ENCODE measurements at places on chromosomes 6 and 20. TPM values are rescaled to one million over a fixed set of nuclear protein-coding genes. Genes with fewer than 3 reads are reported as not detected.

The INSM1 gene
- total RNA-seq, result not detected

DNA sequence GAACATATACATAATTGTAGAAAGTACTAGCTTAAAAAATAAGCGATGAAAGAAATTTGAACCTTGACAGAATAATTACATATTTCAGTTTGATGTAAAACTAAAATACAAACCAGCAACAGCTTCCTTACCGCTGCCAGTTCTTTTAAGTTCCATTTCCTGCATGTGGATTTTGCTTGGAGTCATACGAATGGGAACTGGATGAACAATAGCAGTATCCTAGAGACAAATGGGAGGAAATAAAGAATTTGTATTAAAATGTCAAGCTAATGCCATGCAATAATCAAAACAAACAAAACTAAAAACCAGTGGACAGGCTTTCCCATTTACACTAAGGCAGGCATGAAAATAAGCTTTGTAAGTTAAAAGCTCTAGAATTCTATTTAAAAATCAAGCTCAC, 67.1 kb downstream of the REPS1 start:
- DNase-seq, result no peak

DNA sequence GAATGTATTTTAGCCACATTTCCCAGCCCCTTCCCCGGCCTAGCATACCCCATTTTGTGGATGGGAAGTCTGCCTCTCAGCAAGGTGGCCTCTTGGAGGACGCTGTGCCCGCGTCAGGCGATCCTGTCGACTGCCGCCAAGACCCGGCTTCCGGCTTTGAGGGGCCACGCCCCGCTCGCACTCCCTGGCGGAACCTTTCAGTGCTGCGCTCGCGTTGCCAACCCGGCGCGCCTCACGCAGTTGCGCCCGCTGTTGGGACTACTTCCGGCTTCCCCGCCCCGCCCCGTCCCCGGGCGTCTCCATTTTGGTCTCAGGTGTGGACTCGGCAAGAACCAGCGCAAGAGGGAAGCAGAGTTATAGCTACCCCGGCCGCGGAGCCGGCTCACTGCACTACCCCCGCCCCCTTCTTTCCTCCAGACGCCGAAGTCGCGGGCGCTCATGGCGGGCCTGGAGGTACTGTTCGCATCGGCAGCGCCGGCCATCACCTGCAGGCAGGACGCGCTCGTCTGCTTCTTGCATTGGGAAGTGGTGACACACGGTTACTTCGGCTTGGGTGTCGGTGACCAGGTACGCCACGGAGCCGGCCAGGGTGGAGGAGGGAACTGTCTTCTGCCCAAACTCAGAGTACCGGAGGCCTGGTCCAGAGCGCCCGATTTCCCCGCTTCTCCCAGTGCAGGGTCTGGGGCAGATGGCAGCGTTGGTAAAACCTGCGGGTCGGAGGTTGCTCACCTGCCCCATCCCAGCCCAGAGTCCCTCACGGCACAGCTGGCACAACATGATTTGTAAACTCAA, at the start of gene PSMF1:
Gene PSMF1, plus strand, starts transcription at position 267 of the 792 bp plus-strand sequence. Its CDS starts 172 bp downstream, at position 439.
- DNase-seq, result peak; percentile 62

DNA sequence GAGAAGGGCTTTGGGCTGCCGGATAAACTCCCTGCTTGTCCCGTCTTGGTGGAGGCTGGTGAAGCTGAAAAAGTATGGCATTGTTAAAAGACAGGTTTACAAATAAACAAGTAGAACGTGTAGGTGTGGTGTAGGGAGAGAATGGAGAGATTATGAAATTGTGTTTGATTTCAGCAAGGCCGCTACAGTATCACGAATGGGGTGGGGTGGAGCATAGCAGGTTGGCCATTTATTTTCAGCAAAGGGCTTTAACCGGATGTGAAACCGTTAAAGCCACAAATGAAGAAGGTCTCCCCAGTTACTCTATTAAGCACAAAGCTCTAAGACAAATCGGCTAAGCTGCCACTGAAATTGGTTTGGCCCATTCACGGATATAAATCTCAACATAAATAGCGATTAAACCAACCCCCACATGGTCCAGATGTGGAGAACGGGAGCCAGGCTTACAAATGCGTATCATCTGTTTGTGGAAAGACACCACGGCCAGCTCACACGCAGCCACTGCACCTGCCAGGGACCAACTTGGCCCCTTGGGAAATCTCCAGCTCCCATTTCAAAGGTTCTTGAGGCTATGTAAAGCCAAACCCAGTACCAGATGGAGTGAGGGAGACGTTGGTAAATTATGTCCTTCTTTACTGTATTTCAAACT, 94.0 kb downstream of the ZMYND8 start:
- DNase-seq, result no peak

DNA sequence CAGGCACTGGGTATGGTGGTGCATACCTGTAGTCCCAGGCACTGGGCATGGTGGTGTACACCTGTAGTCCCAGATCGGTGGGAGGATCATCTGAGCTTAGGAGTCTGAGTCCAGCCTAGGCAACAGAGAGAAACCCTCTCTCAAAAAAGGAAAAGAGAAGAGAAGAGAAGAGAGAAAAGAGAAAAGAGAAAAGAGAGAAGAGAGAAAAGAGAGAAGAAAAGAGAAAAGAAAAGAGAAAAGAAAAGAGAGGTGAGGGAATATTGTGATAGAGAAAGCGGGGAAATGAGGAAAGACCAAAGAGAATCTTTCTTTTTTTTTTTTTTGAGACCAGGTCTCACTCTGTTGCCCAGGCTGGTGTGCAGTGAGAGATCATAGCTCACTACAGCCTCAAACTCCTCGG, 108.7 kb downstream of the ARHGAP18 start:
- no peak for DNase-seq

DNA sequence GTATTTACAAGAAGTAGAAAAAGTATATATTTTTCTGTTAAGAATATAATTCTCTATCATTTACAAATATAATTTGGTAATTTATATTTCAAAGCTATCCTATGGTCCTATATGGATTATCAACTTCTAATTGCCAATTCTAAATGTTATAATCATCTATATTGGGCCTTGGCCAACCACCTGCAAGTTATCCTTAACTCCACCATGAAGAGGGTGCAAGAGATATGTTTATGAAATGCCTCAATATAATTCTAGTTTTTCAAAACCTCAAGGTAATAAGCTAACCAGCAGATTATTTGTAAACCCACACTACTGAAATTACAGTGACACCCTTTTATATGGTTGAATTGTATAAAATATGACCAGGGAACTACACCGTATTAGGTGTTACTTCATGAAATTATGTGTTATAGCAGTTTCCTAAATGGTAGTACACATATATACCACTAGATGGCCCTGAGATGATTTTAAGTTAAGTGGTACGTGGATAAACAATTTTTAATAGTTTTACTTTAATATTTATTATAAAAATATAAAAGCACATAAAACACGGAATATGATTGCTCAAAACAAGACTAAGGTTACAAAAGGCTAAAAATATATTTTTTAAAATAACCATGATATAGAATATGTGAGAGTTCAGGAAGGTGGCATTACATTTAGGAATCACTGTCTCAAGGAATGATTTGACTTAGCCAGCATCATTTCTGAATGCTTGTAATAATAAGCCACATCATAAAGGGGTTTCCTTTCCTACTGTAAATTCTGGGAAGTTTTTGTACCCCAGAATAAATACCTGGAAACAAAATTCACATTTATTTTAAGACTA, 9.8 kb upstream of the PNISR start:
- no peak for DNase-seq
